ENCODE measurements at places on chromosomes 13 and 19. TPM values are rescaled to one million over a fixed set of nuclear protein-coding genes. Genes with fewer than 3 reads are reported as not detected.

DNA sequence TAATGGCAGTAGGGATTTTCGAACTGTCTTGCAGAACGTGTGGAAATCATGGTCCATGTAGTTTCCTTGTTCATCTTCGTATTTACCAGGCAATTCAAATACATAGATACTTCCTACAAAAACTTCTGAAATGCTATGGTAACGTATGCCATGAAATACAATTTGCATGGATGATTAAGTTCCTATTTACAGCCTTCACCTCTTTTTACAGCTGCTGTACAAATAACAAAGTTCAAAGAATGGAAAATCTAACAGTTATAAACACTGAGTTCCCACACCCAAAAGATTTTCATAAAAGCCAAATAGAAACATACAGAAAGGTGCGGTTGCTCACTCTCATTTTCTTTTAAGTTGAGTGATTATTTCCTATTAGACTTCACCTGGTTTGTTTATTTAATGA is 115.8 kb upstream of the TNFSF11 start:
- DNase-seq = no peak
- H3K36me3 ChIP-seq = no peaks in the 10 kb centered on the region
- H3K4me3 ChIP-seq = no peak overlapping the region
- H3K27ac ChIP-seq = no peak overlapping the region
- H3K27me3 ChIP-seq = no peaks in the 10 kb centered on the region

GRCh38 chr13:58594747-58595600 is 963.4 kb downstream of the PCDH17 start:
- H3K27me3 ChIP-seq = no peaks in the 10 kb centered on the region
- no peaks in the 10 kb centered on the region for H3K36me3 ChIP-seq
- H3K4me1 ChIP-seq = no peaks in the 10 kb centered on the region
- no peak overlapping the region for H3K4me3 ChIP-seq
- no peak overlapping the region for H3K27ac ChIP-seq
- DNase-seq = no peak

DNA sequence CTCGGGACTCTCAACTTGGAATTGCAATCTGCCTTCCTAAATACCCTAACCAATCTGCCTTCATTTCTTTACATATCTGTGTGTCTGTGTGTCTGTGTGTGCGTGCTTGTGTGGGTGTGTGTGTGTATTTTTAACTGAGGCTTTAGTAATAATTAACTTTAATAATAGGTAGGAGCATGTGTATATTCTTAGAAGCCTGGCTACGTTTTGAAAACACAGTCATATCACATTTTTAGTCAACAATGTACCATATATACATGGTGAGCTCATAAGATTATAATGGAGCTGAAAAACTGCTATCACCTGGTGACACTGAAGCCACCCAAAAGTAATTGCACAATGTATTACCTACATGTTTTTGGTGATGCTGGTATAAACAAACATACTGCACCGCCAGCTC is 65.4 kb upstream of the ATXN8OS start:
- no peak for DNase-seq
- H3K27me3 ChIP-seq = no peaks in the 10 kb centered on the region
- H3K27ac ChIP-seq = no peak overlapping the region
- no peak overlapping the region for H3K4me3 ChIP-seq
- no peaks in the 10 kb centered on the region for H3K36me3 ChIP-seq

DNA sequence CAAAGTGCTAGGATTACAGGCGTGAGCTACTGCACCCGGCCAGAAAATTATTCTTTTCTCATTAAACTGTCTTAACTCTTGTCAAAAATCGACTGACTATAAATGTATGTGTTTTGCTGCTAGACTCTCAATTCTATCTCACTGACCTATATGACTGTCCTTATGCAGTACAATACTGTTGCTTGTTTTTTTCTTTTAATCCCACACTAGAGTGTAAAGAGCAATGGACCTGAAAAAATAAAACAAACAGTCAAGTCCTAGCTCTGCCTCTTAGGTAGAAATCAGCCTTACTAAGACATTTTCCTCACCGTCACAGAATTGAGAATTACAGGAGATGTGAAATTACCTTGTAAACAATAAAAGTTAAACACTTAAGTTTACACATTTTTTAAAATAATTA is 35.1 kb downstream of the INTS6 start:
- peaks cover 7% of the 10 kb centered on the region for H3K4me1 ChIP-seq
- H3K4me3 ChIP-seq = no peak overlapping the region
- H3K36me3 ChIP-seq = no peaks in the 10 kb centered on the region
- no peak overlapping the region for H3K27ac ChIP-seq

Gene HMG20B
- 58.1 TPM for total RNA-seq

Gene SLC17A7
- total RNA-seq = not detected
